ENCODE measurements at places on chromosomes 5 and 9.

GRCh38 chr5:178996156-178996555, 1.0 kb upstream of the GRM6 start:
- no peak for DNase-seq

DNA sequence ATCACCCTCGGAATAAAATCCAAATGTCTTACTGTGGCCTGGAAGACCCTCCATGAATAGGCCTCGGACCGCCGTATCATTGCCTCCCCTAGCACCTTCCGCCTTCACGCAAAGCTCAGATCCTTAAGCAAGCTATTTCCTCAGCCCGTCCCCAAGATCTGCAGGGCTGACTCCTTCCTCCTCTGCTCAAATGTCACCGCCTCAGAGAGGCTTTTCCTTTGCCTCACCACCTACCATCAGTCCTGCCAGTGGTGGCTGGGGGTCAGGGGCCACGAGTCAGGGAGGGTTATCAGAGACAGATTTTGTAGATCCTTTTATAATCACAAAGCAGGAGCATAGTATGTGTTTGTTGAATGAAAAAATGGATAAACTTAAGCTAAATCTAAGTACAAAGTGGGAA, 74.4 kb upstream of the KIF2A start:
- no peak for DNase-seq

GRCh38 chr9:133188006-133188842, 20.8 kb downstream of the OBP2B start:
- DNase-seq, result no peak

DNA sequence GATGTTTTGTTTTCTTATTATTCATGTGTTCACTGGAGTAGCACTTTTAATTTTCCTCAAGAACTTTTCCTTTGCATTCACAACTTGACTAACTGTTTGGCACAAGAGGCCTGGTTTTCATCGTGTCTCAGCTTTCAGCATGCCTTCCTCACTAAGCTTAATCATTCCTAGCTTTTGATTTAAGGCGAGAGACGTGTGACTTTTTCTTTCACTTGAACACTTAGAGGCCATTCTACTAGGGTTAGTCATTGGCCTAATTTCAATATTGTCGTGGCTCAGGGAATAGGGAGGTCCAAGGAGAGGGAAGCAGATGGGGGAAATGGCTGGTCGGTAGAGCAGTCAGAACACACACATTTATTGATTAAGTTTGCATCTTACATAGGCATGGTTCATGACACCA, 94.0 kb downstream of the ZNF462 start:
- DNase-seq, result no peak

DNA sequence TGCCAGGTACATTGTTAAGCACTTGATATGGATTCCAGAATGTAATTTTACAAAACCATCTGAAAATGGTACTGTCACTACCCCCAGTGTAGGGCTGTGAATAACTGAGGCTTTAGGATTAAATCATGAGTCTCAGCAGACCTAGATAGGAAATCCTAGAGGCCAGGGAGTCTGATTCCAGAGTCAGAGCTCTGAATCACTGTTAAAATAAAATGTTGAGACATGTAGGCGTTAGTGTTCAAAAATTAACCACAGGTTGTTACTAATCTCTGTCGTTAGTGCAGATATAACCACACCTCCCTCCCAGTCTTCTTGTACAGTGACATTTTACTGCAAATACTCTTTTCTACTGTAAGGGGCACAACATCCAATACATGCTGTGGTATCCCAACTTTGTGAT, 1828.8 kb downstream of the MAT2B start:
- no peak for DNase-seq

GRCh38 chr9:115373000-115373709, 255.2 kb upstream of the TNC start:
- no peak for DNase-seq

DNA sequence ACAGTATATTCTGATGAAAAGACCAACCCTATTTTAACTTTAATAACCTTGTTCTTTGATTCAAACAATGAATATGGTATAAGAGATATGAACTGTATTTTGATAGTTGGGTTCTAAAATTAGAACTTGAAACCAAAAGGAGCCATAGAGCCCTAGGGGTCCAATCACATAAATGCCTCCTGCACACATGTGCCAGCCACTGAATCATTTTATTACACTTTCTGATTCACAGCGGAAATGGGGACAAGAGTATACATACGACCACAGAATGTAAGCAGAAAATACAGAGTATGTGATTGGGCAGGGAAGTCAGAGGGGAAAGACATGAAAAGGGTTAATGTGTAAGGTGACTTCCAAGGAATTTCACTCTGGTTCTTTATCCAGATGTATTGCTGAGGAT, 1000.2 kb downstream of the NR2F1-AS1 start:
- DNase-seq, result no peak

DNA sequence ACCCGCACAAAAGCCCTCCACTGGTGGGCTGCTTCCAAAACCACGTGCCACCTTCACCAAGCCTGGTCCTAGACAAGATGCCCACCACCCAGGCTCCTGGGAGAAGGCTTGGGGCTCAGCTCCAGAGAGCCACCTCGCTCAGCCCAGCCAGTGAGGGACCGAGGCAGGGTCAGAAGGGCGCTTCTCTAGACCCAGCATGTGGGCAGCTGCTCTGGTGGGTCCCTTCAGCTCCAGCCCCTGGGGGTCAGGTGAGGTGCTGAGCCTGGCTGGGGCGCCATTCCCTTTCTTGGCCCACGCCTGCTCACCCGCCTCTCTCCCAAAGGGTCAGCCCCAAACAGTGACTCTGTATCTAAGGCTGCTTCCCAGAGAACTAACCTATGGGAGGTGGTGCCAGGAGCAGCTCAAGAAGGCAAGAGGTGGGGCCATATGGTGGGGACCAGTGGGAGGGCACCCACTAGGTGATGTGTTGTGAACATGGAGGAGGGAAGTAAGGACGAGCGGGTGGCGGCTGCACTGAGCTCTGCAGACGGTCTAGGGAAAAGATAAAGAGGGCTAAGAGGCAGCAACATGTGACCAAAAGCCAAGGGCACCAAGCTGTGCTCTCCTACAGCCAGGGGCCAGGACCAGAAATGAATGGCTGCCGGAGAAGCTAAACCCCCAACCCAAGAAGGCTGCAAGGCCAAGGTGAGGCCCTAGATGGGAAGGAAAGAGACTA, 79.3 kb downstream of the CAMSAP1 start:
- no peak for DNase-seq

GRCh38 chr5:107184066-107184465, 486.7 kb downstream of the EFNA5 start:
- no peak for DNase-seq

- no peak for DNase-seq
Measured at GRCh38 chr9:126915846-126916543, 1.4 kb downstream of the RALGPS1 start.

DNA sequence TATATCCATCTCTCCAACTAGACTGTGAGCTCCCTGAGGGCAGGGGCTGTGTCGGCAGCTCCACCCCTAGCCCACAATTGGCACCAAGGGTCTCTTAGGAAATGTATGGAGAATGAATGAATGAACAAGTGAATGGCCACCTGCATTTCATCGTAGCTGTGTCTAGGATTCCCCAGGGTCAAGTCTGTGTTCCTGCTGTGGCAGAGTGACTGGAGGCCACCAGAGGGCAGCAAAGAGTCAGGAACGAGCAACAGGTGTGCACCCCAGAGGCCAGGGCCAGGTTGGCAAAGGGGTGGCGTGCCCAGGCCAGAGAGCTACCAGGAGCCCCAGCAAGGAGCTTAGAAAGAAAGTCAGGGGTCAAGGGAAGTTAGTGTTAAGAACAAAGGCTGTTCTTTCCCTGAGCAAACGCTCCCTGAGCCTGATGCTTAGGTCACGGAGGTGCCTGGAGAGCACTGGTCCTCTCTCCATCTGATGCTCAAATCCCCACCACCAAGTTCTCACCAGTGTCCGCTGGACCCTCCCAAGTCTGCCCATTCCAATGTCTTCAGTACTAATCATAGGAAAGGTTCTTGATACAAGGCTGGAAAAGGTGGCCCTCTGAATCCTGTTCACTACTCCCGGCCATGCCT, 160.7 kb downstream of the PAX5 start:
- no peak for DNase-seq

- DNase-seq, result no peak
Measured at GRCh38 chr5:134046801-134047686, 42.3 kb upstream of the VDAC1 start.

- no peak for DNase-seq
Measured at GRCh38 chr9:84945878-84946538, 276.5 kb downstream of the NTRK2 start.
